ENCODE measurements at places on chromosomes 2 and 18.

DNA sequence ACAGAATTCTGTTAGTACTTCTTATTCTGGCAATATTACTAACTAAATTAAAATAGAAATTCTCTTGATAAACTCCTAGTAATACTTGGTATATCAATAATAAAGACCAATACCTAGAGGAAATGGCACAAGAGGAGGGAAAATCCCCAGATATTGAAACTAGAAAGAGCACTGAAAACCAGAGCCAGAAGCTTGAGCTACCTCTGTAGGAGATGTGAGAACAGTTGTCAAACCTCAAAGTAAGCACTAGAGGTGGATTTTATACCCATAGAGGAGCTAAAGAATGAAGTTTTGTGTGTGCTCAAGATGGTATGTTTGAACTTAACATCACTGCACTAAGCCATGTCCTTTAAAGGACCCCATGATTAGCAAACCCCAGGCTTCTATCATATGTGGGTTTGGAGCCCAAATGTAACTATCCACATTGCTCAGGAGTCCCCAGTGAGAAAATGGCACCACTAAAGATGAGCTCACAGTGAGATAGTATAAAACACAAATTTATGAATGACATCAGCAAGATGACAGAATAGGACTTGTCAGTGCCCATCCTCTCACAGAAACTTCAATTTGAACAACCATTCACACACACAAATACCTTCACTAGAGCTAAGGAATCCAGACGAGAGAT lies 122.1 kb downstream of the PKP4 start:
- no peak for DNase-seq

DNA sequence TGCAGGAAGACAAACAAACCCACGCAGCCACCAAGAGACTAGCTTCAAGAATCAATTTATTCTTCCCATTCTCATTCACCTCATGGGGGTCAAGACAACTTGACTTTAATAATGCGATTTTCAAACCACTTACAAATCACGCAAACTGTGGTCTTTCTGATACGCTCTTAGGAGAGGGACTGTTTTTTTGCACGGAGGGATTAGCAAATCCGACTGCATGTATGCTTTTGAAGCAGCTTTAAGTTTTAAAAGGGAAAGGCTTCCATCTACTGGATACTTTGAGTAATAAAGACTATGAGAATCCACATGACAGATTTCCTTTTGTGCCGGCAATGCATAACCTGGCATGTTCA lies 322.9 kb upstream of the KCNJ3 start:
- DNase-seq, result no peak

- DNase-seq, result no peak
These were observed 128.7 kb upstream of the CCDC68 start for GRCh38 chr18:55088000-55088401.

DNA sequence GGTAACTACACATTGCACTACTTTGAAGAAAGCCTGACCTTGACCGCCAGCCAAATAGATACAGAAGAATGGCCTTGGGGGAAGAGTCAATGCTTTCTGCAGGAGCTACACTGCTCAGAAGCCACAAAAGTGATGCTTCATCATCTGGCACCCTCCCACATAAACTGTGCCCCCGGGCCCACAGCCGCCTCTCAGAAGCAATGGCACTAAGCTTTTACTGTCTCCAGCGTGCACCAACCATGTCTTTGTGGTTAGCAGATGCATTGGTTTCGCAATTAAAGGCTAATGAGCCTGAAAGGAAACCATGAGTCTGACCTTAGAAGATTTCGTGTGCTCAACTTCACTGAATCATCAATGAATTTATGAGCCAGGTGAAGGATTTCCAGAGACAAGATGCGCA lies 209.4 kb upstream of the TRIB2 start:
- no peak for DNase-seq

Measured in GDM1 (cell line).